ENCODE measurements at places on chromosomes 1 and 21.

- no peak for ATAC-seq
Measured at GRCh38 chr1:3553166-3553939, 58.0 kb downstream of the MEGF6 start.

- ATAC-seq, result no peak
Measured at GRCh38 chr1:183996396-183996795, 41.1 kb downstream of the COLGALT2 start.

DNA sequence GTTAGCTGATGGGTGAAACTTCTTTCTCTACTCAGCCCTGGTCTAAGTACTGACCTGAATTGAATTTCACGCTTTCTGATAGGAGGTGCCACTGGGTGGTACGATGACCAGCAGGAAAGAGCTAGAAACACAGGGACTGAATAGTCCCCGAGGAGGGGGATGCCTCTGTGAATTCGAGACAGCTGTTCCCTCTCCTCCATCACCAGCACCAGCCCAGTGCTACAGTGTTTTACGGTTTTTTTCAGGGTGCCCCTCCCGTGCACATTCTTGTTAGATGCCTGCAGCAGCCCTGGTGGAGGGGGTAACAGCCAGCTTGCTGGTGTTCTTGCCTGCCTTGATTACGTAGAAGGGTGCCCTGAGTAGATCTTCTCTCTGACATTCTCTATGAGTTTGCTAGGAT lies 7.1 kb downstream of the HUNK start:
- ATAC-seq, result no peak

- ATAC-seq, result no peak
Measured at GRCh38 chr1:200908191-200908868, 13.6 kb downstream of the INAVA start.

- no peak for ATAC-seq
Measured at GRCh38 chr1:239276051-239276450, 110.3 kb upstream of the CHRM3 start.

GRCh38 chr1:4595341-4596225 lies 58.8 kb upstream of the AJAP1 start:
- ATAC-seq, result no peak

DNA sequence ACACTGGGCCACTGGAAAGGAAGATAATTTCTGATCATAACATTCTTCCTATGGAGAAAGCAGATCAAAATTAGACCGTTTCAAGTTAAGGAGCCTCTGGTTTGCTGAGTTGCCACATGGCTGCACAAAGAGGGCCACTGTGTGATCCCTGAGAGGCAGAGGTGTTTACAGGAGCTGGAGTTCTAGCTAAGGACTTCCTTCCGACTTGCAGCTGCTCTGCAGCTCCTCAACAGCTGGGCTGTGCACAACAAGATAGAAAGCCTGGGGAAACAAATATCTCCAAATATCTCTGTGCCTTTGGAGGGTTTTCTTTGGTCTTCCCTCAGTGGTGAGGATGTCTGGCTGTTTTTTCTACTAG lies 26.8 kb downstream of the GADD45A start:
- ATAC-seq, result no peak

DNA sequence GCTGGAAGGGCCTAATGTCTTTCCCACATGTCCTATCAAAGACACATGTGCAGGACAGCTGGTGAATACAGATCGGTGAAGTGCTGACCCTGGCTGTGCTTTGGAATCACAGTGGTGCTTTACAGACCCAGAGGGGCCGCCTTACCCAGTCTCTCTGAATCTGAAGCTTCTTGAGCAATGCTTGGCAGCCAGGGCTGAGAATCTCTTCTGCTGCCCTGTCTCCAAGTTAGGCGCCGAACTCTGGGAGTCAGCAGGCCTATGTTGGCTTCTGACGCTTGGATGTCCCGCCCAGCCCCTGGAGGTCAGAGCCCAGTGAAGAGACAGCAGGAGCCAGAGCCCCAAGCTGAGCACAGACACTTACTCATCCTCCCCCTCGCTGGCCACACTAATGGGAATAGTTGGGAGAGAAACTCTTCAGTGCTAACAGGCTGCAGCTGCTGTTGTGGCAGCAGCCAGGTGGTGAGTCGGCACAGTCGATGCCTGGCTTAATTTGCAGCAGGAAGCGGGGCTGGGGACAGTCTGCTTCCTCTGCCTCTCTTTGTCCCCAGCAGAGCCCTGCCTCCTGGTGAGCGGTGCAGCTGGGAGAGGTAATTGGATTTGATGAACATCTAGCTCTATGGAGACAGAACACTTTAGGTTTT lies 68.1 kb downstream of the URB2 start:
- no peak for ATAC-seq

DNA sequence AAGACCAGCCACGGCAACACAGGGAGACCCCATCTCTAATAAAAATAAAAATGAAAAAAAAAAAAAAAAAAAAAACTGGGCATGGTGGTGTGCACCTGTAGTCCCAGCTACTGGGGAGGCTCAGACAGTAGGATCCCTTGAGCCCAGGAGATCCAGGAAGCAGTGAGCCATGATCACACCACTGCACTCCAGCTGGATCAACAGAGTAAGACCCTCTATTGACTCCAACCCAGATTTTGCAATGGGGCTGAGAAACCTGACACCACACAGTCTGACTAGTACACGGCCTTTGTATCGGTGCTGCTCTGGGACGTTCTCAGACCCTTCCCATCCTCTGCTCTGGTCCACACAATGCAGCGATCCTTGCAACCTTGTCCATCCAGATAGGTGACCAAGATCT lies 31.8 kb downstream of the SPATA21 start:
- no peak for ATAC-seq

DNA sequence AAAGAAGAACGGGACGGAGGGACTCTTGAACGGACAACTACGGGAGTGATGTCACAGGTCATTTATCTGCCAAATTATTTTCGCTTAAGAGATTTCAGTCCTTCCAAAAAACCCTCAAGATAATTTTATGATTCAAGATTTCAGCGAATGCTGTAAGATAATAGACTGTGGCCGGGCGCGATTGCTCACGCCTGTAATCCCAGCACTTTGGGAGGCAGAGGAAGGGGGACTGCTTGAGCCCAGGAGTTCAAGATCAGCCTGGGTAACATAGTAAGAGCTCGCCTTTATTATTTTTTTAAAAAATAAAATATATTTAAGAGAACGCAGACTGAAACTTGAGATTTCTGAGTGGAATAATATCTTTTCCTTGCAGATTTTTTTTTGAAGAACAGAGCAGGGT lies 609 bp downstream of the RWDD2B start:
- no peak for ATAC-seq

- ATAC-seq, result no peak
Measured at GRCh38 chr1:155034318-155035208, 939 bp downstream of the DCST1 start.

- no peak for ATAC-seq
Measured at GRCh38 chr1:65872301-65872700, 79.6 kb downstream of the PDE4B start.
